ENCODE measurements at places on chromosomes 2 and 18. TPM values are rescaled to one million over a fixed set of nuclear protein-coding genes. Genes with fewer than 3 reads are reported as not detected.

DNA sequence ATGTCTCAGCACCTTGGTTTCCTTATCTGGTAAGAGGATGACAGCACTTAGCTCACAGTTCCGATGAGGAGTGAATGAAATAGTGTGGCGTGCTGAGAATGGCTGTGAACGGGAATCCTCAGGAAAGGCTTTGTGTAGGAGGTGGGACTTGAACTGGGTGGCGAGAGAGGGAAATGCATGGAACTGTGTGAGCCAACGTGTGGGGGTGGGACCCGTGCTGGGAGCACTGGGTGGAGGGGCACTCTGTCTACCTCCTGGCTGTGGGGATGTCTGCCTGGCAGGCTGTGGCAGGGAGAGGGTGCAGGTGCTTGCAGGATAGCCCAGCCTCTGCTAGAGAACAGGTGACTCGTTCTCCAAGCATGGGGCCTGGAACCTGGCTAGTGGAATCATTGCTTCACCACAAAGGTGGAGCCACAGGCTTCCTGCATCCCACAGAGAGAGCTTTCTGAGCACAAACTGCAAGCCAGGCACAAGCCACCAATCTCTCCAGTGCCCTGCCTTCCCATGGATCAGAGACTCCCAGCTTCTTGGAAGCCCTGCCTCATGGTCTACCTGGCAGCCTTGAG lies 145.2 kb downstream of the CELF4 start:
- DNase-seq = no peak

DNA sequence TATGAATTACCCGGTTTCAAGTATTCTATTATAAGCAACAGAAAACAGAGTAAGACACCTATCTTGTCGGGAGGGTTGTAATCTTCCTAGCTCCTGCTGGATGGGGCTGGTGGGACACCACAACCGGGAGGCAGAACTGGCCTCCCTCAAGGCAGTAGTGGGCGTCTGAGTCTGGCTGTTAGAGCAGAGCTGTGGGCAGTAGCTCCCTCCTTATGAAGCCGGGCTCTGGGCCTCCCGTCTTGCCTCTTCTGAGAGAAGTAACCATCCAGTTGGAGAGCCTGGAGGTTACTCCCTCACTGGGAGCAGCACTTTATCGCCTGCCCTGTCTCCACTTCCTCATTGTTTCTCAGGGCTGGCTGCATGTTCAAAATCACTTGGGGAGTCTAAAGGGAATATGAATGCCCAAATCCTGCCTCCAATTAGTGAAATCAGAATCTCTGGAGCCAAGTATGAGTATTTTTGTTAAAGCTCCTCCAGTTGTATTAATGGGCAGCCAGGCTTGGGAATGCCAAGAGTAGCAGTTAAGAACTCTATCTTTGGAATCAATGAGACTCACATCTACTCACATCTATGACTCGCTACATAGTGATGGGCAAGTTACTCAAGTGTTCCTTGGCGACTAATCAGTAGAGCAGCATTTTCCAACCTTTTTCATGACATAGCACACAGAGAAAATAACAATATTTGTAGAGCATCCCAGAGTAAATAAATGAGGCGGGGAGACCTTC lies 27.3 kb upstream of the NRP2 start:
- DNase-seq = no peak

The CNGA3 gene
- not detected for polyA plus RNA-seq

- DNase-seq = no peak
Observed at GRCh38 chr2:71250935-71251334, 24.0 kb upstream of the PAIP2B start.

DNA sequence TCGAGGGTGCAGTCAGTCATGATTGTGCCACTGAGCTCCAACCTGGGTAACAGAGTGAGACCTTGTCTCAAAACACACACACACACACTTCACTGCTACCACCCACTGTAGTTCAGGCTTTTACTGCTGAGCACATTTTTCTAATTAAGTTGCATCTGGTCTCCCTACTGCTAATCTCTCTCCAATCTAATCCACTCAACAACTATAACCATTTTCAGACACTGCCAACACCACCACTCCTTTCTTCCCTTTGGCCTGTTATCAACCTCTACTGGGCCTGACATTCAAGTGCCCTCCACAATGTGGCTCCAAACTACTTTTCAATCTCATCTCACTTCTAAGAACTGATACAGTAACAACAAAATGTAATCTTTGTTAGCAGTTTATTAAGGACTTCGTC lies 44.8 kb downstream of the RMP24 start:
- no peak for DNase-seq

The CFC1 gene
- not detected for polyA plus RNA-seq

DNA sequence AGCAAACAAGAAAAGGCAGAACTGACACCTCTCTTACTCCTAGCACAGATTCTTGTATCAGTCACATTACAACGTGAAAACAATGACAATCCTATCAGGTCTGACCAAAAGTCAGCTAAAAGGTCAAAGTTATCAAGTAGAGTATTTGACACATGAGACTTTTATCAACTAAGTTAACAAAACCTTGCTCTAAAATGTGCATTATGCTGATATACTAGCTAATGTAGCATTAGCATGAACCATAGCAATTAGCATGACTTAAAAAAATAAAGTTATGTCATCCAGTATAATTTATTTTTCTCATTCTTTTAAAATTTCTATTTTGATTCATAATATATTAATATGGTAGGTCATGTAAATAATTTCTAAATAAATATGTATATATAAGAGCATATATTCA lies 41.4 kb upstream of the TTC32 start:
- no peak for DNase-seq

The LAMA3 gene
- 2.0 TPM for polyA plus RNA-seq

- no peak for DNase-seq
Observed at GRCh38 chr2:55995211-55995610, 71.6 kb upstream of the EFEMP1 start.

- DNase-seq = no peak
Observed at GRCh38 chr2:231161252-231161839, 36.5 kb upstream of the HTR2B start.

GRCh38 chr2:64609227-64609941 lies 44.3 kb downstream of the SERTAD2 start:
- DNase-seq = no peak

DNA sequence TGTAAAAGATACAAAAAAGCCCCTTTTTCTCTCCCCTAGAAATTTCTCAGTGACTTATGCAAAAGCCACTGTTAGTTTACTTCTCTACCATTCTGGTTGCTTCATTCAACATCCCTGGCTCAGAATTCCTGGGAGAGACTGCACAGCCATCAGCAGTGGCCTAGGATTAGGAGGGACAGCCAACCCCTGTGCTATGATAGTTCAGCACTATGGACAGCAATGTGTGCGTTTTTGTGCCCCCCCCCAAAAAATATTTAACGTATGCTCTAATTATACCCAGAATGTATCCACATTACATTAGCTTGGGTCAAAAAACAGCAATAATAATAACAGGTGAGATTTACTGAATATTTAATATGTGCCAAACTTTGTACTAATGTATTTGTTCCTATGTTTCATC lies 29.0 kb downstream of the OSR1 start:
- DNase-seq = no peak

DNA sequence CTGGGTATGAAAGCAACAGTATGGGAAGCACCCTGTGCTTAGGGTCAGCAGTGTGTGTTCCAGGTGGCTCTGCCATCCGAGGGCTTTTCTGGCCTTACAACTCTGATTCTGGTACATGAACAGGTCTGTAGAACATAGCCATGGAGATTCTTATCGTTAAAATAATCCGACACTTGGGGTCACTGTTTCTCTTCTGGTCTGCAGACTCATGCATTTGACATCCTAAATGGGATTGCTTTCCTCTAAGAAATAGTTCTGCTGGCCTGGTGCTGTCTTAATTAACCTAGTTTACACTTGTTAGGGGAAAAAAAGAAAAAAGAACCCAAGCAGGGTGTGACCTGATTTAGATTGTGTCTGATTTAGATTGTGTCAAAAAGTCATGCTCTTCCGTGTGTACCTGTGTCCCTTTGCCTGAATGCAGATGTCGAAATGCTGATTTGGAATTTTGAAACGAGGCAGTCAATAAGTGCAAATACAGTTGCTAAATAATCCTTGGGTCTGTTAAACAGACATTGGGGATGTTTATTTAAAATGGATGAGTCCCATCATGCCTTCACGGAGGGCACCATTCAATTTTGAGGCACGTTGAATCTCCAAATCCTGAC lies 59.6 kb downstream of the TRPM8 start:
- DNase-seq = peak; percentile 70

The CLEC4F gene
- polyA plus RNA-seq = 0.12 TPM

Measured in left kidney (tissue), 8 donors.